Thoracic aorta endothelial cell (primary cell): ENCODE measurements at places on chromosomes 3 and 15. TPM values are rescaled to one million over a fixed set of nuclear protein-coding genes. Genes with fewer than 3 reads are reported as not detected.

Gene MEX3B
- total RNA-seq = 7.3 and 10.9 TPM in 2 replicates

Gene PLA2G4D
- total RNA-seq = not detected in 2 replicates

Gene ZBTB38
- 134 and 161 TPM in 2 replicates for total RNA-seq

Gene DHFR2
- total RNA-seq = 4.9 and 5.3 TPM in 2 replicates

Gene BSN
- total RNA-seq = 0.13 and 0.14 TPM in 2 replicates

Gene CPN2
- total RNA-seq = not detected in 2 replicates

Gene ROPN1
- total RNA-seq = not detected in 2 replicates

Gene IMPDH2
- total RNA-seq = 270 and 275 TPM in 2 replicates

Gene GPR149
- total RNA-seq = not detected in 2 replicates

Gene CX3CR1
- total RNA-seq = not detected in 2 replicates

Gene PTX3
- total RNA-seq = 510 and 684 TPM in 2 replicates

Gene DPPA2
- total RNA-seq = not detected in 2 replicates

Gene SV2B
- not detected in 2 replicates for total RNA-seq

Gene PXYLP1
- 2.5 and 4.5 TPM in 2 replicates for total RNA-seq

Gene ARHGAP31
- 75.4 and 89.5 TPM in 2 replicates for total RNA-seq

Gene SLC35G2
- total RNA-seq = 21.9 and 27.5 TPM in 2 replicates

Gene APBA2
- 30.1 and 37.3 TPM in 2 replicates for total RNA-seq

Gene HGD
- 0.13 and 0.14 TPM in 2 replicates for total RNA-seq

Gene BFSP2
- not detected in 2 replicates for total RNA-seq

Gene MESP2
- 0.14 and 0.27 TPM in 2 replicates for total RNA-seq

Gene ROBO2
- total RNA-seq = under 0.01 TPM in 1 of 2 replicates, not detected in the other

Gene PARP15
- 0.53 and 0.57 TPM in 2 replicates for total RNA-seq

Gene CD86
- not detected in 2 replicates for total RNA-seq

Gene ARRDC4
- 1.9 TPM in 2 replicates for total RNA-seq

Gene PRSS50
- total RNA-seq = not detected in 2 replicates

Gene PIERCE2
- total RNA-seq = 1.2 and 1.6 TPM in 2 replicates

Gene SCAMP2
- 32.3 and 36.0 TPM in 2 replicates for total RNA-seq

Gene EMC7
- 49.2 and 50.3 TPM in 2 replicates for total RNA-seq

Gene EPHA3
- not detected in 2 replicates for total RNA-seq

Gene ANKRD63
- 0.13 and 0.22 TPM in 2 replicates for total RNA-seq

Gene GHSR
- not detected in 2 replicates for total RNA-seq

Gene MLH1
- total RNA-seq = 41.4 and 79.7 TPM in 2 replicates

Gene GCNT3
- not detected in 2 replicates for total RNA-seq

Gene NEK11
- 2.4 and 4.1 TPM in 2 replicates for total RNA-seq

Gene CAV3
- total RNA-seq = not detected in 2 replicates

Gene LEKR1
- 0.40 and 0.86 TPM in 2 replicates for total RNA-seq

Gene CLSTN2
- under 0.01 and 0.07 TPM in 2 replicates for total RNA-seq

Gene VWA5B2
- under 0.01 TPM in 1 of 2 replicates, not detected in the other for total RNA-seq

Gene PLA2G4E
- total RNA-seq = not detected in 2 replicates

Gene PYGO1
- 3.3 and 6.3 TPM in 2 replicates for total RNA-seq

Gene SPTBN5
- 8.5 TPM in 2 replicates for total RNA-seq

Gene SCN5A
- 23.7 and 31.8 TPM in 2 replicates for total RNA-seq

Gene CCPG1
- total RNA-seq = 59.4 and 61.0 TPM in 2 replicates

Gene KLHL40
- under 0.01 TPM in 1 of 2 replicates, not detected in the other for total RNA-seq

Gene UACA
- total RNA-seq = 122 and 136 TPM in 2 replicates

Gene CAND2
- total RNA-seq = 1.6 and 4.5 TPM in 2 replicates

Gene NMNAT3
- 0.27 and 0.86 TPM in 2 replicates for total RNA-seq

Gene ITIH1
- not detected in 2 replicates for total RNA-seq

Gene ZNF662
- total RNA-seq = 1.1 and 2.4 TPM in 2 replicates

Gene CEP19
- total RNA-seq = 2.1 and 2.4 TPM in 2 replicates

Gene GATA2
- total RNA-seq = 24.5 and 38.3 TPM in 2 replicates

Gene PCLAF
- 58.8 and 93.0 TPM in 2 replicates for total RNA-seq

Gene LYZL4
- total RNA-seq = not detected in 2 replicates
